ENCODE measurements at places on chromosomes 11 and 22.

- no peak for DNase-seq
Measured at GRCh38 chr11:16891165-16891564, 123.0 kb downstream of the PLEKHA7 start.

GRCh38 chr11:13963949-13964770 is 1.6 kb downstream of the SPON1 start:
- peak; percentile 41 for DNase-seq

DNA sequence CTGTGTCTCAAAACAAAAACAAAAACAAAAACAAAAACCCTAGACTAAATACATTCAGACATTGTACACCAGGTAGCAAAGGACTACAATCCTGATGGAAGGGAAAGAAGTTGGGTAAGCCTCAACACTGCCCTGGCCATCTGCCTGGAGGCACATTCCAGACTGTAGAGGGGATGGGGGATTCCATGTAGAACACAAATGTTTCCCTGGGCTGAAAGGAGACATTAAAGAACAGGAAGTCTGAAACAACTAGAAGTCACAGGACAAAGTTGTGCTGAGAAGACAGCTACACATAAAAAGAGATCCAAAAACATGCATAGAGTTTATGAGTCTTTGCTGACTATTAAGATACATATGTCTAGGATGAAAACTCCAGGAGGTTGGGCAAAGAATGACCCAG is 83.9 kb downstream of the RRAS2 start:
- no peak for DNase-seq

DNA sequence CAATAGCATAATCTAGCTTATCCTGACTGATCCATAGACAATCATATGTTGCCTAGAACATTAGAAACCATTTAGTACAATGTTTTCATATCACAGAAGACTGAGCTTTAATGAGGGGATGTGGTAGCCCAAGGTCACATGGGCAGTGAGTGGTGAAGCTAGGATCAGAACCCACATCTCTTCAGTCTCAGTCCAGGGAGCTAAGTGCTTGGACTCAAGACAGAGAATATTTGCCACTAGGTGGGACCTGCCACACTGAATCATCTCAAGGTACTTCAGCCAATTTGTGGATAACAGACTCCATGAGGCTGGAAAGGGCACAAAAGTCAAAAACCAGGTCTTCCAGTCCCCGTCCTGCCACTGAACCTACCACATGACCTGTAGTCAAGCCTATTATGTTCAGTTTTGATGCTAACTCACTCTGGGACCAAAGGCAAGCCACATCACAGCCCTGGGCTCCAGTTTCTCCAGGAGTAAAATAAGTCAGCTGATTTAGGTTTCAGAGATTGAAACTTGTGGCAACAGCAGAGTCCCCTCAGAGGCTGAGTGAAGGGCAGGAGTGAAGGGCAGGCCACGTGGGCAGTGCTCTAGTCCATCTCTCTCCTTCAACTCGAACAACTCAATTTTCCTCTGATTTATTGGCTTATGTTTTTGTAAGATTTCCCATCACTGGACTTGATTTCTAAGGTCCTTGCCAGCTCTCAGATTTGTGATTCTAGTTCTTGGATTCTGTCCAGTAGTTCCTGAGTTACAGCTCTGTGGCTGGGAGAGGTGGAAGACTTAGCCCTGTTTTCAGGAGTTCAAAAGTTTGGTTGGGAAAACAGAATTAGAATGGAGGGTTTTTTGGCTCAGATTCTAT is 84.6 kb upstream of the PHOX2A start:
- no peak for DNase-seq

DNA sequence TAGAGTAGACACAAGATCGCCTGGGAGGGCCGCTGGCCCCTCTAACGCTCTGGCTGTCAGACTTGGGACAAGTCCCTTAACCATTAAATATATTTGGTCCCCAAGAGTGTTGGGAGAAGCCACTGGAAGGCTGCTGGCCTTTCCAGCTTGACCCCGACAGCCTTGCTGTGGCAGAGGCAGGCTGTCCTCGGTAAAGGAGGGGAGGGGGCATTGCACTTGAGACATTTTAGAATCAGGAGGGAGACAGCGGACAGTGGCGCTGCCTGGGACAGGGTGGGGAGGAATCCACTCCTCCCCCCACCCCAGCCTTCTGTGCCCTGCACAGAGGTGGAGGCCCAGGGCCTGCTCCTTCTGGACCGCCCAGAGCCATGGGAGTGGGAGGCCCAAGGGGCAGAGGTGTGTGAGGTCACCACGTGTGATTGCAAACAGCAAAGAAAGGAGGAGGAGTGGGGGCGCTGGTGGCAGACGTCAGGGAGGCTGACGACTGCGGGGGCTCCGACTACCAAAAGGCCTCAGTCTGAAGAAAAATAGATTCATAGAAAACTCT is 28.9 kb downstream of the APOL1 start:
- no peak for DNase-seq

DNA sequence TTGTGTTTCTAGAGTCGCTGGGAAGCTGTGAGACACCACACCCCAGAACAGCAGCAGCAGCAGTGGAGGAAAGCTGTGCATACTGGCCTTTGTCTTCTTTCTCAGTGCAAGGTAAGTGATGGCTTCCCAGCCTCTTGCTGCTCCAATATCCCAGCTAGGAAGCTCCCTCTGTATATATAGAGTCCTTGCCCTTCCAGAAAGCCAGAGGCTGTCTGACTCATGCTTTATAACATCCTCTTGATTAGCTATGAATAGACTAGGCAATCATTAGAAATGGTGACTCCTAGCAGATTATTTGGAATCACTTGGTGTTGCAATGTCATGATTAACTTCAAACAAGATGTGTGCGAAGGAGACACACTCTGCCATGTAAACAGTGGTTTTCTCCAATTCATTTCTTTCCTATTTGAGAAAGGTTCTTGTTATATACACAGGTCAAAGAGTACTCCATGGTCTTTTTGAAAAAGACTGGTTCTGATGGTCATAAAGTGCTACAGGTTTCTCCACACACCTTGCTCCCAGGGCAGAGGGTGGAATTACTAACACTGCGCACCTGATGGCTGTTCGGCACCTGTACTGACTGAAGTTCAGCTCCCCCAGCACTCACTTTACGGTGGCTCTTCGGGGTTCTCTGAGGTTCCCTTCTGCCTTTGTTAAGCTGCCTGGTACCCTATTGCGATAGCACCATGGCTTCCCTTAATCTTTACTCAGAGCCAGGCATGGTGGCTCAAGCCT is at the start of gene MMP1:
TSS of gene MMP1 (minus strand) at position 149 of the 735 bp plus-strand sequence. CDS start at position 81, 68 bp downstream.
- no peak for DNase-seq

- no peak for DNase-seq
Measured at GRCh38 chr11:23413057-23413456, 552.8 kb upstream of the CCDC179 start.

DNA sequence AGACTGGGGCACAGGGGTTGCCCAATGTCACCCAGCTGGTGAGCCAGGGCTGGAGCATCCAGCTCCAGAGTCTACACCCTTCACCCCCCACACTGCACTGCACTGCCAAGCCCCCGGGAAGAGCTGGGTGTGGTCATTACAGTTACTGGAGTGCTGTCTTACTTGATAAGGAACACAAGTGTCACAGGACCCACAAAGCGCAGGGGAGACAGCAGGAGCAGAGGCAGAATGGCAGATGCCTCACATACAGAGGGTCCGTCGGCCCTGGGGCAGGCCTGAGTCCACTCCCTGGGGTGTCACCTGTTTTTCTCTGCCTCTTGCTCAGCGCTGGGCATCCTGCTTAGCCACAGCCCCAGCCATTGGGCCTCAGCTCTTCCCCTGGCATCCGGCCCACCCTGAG is 7.7 kb downstream of the IL2RB start:
- DNase-seq: no peak

DNA sequence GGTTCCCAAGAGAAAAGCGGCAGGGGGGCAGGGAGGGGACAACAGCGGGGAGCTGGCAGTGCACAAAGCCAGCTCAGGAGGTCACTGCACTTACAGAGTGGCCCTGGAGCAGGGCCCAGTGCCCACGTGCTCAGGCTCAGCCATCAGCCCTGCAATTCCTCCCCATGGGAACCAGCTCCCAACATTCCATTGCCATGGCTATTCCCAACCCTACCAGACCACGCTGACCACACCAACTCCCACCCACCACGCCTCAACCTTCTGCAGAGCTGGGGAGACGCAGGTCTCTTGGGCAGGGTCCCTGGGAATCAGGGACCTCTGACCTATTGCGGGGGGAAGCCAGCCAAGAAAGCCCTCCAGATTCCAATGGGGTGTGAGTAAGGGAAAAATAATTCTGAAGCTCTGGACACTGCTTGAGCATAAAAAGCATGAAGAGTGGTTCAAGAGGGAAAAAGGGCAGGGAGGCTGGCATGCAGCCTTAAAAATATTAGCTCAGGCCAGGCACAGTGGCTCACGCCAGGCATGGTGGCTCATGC is 38.3 kb upstream of the TFIP11 start:
- DNase-seq: no peak

DNA sequence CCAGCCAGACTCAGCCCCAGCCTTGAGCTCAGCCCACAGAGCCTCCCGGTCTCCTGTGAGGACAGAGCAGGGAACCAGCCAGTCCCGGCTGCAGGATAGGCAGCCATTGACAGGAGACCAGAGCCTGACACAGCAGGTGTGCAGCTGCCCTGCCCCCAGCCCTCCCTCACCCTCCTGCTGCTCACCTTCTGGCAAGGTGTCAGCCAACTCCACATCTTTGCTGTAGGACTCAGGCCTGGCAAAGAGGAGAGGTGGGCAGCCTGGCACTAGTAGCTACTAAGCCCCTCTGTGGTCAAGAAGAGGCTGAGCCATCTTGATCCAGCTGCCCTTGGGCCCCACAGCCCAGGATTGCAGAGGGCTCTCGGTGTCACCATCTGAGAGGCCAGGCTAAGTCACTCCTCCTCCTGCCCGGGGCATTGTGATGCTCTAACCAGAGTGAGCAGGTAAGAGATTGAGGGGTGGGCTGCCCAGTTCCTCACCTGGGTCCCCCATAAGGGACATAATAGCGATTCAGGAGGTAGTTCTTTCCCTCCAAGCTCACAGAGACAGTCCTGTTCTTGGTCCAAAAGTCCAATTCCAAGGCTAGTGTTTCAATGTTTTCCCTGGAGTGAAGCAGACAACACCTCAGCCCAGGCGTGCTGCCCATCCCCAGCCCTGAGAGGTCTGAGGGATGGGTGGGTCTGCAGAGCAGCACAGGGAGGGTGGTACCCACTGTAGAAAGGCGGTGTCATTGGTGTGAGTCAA is 18.6 kb downstream of the TREH start:
- peak; percentile 31 for DNase-seq

GRCh38 chr22:45263463-45264269 is 21.1 kb upstream of the UPK3A start:
- no peak for DNase-seq

DNA sequence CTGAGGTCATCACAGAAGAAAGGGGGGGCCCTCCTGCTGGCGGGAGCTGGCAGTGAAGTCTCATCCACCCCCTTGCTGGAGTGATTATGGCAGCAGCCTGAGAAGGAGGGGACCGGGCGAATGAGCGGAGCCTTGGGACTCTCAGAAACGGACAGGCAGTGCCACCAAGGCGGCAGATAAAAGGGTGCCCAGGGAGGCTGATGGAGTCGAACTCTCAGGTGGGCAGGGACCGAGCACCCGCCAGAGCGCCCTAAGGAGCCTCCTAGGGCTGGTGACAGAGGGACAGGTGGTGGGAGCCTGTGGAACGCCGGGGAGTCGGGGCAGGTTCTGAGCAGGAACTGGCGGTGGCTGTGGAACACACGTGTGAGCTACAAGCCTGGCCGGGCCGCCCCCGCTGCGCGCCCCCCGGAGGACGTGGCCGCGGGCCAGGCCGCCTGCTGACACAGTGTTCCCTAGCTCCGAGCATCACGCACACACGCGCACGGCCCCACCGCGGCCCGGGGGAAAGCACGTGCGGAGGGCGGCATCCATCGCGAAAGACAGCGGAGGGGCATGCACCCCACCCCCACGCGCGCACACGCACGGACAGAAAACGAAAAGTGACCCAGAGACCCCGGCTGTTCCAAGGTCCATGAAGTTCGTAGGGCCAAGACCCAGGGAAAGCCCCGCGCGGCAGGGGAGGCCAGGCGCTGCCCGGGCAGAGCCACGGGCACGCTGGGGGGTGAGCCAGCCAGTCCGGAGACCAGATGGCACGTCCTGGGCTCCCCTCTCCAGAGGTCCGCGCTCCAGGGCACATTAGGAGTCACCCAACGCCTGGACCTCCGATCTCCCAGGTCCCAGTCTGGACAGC is 1.0 kb downstream of the VWCE start:
- peak; percentile 20 for DNase-seq

- DNase-seq: no peak
Measured at GRCh38 chr11:123235656-123236261, 40.7 kb upstream of the CLMP start.

GRCh38 chr11:17816232-17816931 is 81.8 kb downstream of the KCNC1 start:
- DNase-seq: no peak

- no peak for DNase-seq
Measured at GRCh38 chr11:11245453-11245852, 107.6 kb downstream of the CSNK2A3 start.

GRCh38 chr22:22770280-22770871 is 117.2 kb upstream of the IGLL5 start:
- peak; percentile 18 for DNase-seq

DNA sequence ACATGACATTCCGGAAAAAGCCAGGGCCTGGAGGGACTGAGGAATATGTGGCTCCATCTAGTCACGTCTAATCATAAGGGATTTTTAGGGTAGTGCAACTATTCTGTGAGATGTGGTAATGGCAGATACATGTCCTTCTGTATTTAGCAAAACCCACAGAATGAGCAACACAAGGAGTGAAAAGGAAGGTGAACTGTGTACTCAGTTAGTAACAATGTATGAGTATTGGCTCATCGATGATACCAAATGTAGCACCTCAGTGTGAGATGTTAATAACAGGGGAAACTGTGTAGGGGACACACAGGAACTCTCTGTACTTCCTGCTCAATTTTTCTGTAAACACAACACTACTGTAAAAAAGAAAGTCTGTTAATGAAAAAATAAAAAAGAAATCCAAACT is 42.0 kb upstream of the CARS1 start:
- no peak for DNase-seq

GRCh38 chr11:116948391-116948790 is 111.0 kb upstream of the APOA1 start:
- DNase-seq: no peak

DNA sequence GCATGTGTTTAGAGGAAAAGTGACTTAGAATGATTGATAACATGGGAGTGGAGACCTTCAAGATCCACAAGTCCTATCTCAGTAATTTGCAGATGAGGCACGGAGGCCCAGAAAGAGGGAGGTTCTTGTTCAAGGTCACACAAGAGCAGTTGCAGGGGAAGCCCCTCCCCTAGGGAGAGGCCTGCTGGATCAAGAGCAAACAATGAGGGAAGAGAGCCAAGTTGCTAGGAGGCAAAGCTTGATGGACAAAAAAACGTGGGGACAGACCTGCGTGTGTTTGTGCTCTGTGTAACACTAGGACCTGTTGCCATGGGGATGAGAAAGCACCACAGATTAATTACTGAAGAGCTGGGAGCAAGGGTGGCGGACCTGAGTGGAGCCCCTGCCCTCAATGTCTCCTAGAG is 6.4 kb upstream of the MFRP start:
- DNase-seq: peak; percentile 92

GRCh38 chr11:120574876-120575275 is 63.3 kb downstream of the GRIK4 start:
- no peak for DNase-seq

DNA sequence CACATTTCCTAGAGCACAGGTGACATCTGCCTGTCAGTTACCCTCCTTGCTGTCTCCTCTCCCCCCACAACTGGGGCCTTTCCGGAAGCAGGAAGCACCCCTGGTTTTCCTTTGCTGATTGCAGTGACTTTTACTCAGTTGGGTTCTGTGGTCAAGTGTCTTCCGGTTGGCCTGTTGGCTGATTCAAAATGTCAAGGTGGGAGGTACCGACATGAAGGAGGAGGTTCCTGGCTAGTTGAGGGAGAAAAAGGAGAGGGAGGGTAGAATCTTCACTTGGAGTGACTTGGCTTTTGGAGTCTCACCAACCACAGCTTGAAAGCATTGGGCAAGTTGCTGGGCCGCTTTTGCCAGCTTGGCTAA is 9.3 kb upstream of the ADAMTS15 start:
- no peak for DNase-seq
